ENCODE measurements at places on chromosomes 4 and X. TPM values are rescaled to one million over a fixed set of nuclear protein-coding genes. Genes with fewer than 3 reads are reported as not detected.

DNA sequence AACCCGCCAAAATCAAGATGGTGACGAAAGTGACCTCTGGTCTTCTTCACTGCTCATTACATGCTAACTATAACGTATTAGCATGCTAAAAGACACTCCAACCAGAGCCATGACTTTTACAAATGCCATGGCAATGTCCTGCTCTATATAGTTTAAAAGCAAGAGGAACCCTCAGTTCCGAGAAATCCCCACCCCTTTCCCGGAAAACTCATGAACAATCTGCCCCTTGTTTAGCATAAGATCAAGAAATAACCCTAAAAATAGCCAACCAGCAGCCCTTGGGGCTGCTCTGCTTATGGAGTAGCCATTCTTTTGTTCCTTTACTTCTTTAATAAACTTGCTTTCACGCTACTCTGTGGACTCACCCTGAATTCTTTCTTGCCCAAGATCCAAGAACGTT, 463.5 kb upstream of the FAM241A start:
- no peak for DNase-seq

DNA sequence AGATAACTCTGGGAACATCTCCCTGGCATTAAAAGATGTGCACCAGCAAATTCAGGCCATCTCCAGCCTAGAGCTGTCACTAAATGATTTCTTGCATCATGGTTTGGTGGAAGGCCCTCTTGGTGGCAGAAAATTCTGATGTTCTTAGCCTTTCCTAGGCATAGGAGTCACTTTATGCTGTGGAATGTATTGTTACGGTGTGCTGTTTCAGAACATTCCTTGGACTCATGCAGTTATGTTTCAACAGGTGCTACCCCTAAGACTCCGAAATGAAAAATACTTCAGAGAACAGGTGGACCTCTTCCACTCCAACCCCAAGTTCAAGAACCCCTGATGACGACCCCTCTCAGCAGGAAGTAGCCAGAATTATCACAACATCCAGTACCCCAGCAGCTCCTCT, 20.3 kb upstream of the PAPSS1 start:
- no peak for DNase-seq

- no peak for DNase-seq
Measured at GRCh38 chrX:150934453-150934852, 36.0 kb upstream of the CD99L2 start.

GRCh38 chr4:127959794-127960193, 5.2 kb downstream of the MFSD8 start:
- DNase-seq = no peak

GRCh38 chr4:58406762-58407161, 1296.6 kb upstream of the IGFBP7 start:
- no peak for DNase-seq

GRCh38 chr4:11698846-11699590, 270.3 kb upstream of the HS3ST1 start:
- DNase-seq = no peak

DNA sequence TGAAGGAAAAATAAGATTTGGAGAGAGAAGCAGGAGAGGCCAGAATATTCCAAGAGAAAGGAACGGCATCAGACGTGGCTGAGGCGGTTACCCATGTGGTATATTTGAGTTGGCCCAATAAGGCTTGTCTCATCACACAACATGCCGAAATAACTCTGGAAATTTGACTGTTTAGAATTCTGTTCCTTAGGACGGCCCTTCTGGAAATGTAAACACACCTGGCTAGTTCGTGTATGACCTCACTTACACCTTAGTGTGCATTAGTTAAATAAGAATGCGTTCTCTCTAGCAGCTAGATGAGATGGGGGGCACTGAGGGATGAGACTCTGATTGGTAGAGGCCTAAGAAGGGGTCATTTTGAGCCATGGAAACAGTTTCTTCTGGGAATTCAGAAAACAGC, 33.2 kb upstream of the PLAC1 start:
- no peak for DNase-seq

DNA sequence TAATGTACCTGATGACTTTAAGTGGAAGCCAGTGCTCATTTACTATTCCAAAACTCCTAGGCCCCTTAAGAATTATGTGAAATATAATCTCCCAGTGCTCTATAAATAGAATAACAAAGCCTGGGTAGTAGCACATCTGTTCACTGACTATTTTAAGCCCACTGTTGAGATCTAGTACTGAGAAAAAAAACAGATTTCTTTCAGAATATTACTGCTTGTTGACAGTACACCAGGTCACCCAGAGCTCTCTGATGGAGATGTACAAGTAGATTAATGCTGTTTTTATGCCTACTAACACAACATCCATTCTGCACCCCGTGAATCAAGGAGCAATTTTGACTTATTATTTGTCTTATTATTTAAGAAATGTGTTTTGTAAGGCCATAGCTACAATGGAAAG, 75.7 kb downstream of the FAM47C start:
- DNase-seq = no peak

- no peak for DNase-seq
Measured at GRCh38 chr4:113773014-113773413, 11.5 kb upstream of the CAMK2D start.

- no peak for DNase-seq
Measured at GRCh38 chr4:52999626-53000025, 137.5 kb downstream of the RASL11B start.

- no peak for DNase-seq
Measured at GRCh38 chr4:8534129-8534528, 46.1 kb upstream of the GPR78 start.

DNA sequence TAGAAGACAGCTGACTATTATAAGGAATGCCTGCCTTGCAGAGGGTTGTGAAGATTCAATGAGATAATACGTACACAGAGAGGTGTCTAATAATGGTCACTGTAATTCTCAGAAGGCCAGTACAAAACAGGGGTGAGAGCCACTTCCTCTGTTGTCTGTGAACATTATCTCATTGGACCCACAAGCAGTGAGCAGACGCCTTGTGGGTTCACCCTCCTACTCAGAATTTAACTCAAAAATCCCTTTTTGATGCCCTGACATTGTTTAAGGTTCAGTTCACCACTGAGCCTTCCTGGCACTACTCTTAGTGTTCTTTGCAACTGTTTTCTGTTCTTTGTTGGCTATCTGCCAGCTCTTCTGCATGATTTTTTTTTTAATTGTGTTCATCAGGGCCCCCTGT, 467.4 kb downstream of the BCOR start:
- no peak for DNase-seq

DNA sequence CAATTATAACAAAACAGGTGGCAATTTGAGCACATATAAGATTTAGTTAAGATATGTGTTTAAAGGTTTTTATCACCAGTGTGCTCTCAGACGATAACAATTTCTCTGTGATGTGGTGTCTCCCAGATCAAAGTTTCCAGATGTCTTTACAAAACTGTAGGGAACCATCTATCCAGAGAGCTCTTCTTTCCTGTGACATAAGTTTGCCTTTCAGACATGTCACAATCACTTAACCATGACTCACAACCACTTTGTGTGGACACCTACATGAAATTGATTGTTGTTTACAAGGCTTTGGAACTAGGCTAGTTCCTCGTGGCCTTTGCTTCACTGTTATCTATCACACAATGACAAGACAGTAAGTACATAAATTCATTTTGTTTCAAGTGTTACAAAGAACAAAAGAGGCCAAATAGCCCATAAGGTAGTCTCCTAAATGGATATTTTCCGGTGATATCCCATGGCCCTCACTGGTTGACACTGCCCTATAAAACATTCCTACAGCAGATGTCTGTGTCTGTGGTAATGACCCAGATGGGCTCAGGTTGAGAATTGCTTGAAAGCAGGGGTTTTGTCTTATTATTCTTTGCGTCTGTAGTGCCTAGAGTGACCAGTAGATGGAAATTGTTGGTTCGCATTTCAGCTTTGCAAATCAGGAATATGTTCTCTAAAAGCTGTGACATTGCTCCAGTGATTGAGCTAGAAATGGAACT, 297.8 kb upstream of the FAM241A start:
- no peak for DNase-seq

DNA sequence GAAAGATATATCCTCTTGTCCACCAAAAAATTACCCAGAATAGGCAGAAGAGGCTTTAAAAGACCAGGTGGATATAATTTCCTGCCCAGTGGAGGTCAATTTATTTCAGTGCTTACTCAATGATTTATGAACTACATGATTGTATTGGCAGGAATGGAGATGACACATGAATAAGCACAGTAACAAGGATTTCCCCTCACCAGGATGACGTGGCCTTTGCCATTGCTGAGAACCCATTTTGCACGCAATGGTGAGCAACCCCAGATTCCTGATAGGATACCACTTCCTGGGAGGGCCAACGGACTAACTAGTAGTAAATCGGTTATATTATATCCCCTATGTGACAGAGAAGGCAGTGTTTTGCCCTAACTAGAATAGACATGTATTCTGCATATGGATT, 11.6 kb upstream of the TTC29 start:
- no peak for DNase-seq

- no peak for DNase-seq
Measured at GRCh38 chr4:19379191-19379708, 872.5 kb upstream of the SLIT2 start.

DNA sequence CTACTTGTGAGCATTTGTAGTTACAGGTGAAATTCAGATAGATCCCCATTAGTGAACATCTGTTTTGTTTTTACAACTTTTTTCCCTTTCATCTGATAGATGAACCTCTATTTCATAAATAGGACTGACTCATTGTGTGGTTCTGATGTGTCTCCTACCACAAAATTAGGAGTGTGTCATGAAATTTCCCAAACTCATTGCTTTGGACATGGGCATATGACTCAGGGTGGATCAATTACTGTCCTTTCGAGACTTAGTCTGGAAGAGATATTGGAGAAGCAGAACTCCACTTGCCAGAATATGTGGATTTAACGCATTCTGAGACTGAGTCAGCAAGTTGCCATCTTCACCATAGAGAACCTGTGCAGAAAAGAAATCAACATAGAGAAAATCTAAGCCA, 53.5 kb upstream of the PCDH10 start:
- no peak for DNase-seq

DNA sequence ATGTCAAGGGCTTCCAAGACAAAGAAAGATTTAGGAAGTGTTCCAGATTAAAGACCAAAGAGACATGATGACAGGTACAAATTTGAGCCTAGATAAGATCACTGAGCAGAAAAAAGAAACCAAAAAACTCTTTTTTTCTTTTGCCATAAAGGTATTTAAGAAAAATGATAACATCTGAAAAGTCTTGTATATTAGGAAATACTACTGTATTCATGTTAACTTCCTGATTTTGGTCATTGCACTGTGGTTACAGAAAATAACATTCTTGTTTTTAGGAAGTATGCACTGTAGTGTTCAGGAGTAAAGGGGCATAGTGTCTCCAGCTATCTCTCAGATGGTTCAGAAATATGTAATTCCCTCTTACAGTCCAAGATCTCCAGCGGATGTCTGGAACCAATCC, 37.1 kb downstream of the RWDD4 start:
- no peak for DNase-seq

DNA sequence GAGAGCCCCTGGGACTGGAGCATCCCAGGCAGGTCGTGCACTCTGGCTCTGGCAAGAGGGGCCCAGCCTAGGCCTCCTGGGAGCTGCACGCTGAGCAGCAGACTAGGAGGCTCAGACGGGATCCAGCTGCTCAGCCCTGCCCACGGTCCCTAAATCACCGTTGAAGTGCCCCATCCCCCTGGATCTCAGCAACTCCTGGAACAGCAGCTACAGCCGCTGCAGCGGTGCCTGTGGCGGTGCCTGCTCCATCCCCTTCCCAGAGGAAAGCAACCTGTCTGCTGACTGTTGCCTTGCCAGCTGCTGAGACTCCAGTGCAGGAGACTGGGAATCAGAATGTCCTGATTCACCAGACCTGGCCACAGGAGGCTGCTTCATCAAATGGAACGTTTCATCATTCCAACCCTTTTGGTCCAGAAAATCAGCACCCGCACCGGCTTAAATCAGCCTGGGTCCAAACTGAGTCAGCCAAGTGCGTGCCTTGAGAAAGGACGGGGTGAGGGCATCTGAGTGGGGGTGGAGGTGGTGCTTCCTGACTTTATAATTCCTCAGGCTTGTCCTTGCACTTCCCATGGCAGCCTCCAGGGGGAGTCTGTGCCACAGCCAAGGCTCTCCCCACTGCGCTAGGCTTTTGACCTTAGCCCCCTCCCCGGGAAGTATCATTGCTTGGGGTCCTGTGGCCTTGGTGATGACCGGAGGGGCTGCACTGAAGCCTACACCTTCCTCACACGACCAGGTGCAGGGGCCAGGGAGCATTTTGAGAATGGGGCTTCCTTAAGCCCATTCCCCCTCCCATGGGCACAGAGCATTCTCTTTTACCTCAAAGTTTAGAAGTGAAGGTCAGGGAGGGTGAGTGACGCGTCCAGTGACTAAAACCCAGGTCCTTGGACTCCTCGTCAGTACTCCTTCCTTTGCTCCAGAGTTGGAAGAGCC, 6.5 kb downstream of the ZNF185 start:
- no peak for DNase-seq

The PRR27 gene
- total RNA-seq = not detected

The PLAC1 gene
- 10.1 TPM for total RNA-seq

The ZNF732 gene
- total RNA-seq = 1.6 TPM

The PFKFB1 gene
- total RNA-seq = 1.1 TPM

The PCYT1B gene
- 17.1 TPM for total RNA-seq

The BTK gene
- total RNA-seq = 0.20 TPM

The XKRX gene
- total RNA-seq = 0.96 TPM

The PNMA6F gene
- total RNA-seq = not detected

Data from mesothelial cell of epicardium (in vitro differentiated cells).